ENCODE measurements at places on chromosomes 4 and X.

GRCh38 chrX:70166601-70167590 is 10.4 kb upstream of the DGAT2L6 start:
- peaks cover 2% of the 10 kb centered on the region for H3K36me3 ChIP-seq
- no peaks in the 10 kb centered on the region for H3K4me1 ChIP-seq
- no peaks in the 10 kb centered on the region for H3K27me3 ChIP-seq
- H3K27ac ChIP-seq, result no peak overlapping the region
- H3K4me3 ChIP-seq, result no peak overlapping the region

DNA sequence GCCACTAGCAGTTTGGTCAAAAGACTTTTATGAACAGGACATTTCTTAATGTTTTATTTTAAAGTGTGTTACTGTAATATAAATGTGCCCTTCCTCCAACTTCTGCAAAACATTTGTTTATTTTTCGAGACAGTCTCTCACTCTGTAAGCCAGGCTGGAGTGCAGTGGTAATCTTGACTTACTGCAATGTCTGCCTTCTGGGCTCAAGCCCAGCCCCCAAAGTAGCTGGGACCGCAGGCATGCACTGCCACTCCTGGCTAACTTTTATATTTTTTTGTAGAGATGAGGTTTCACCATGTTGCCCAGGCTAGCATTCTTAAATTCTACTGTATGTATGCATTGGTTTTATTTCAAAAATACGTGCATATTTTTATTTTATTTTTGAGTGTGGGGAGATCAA is 1201.9 kb downstream of the STIM2 start:
- H3K36me3 ChIP-seq, result no peaks in the 10 kb centered on the region
- no peak overlapping the region for H3K4me3 ChIP-seq
- no peaks in the 10 kb centered on the region for H3K4me1 ChIP-seq
- H3K27ac ChIP-seq, result no peak overlapping the region
- H3K27me3 ChIP-seq, result no peaks in the 10 kb centered on the region

- no peak overlapping the region for H3K4me3 ChIP-seq
- H3K36me3 ChIP-seq, result no peaks in the 10 kb centered on the region
- H3K27ac ChIP-seq, result no peak overlapping the region
- H3K27me3 ChIP-seq, result no peaks in the 10 kb centered on the region
Measured at GRCh38 chr4:101355767-101356702, 8.7 kb upstream of the PPP3CA start.

- H3K36me3 ChIP-seq, result no peaks in the 10 kb centered on the region
- peak; percentile 59 for DNase-seq
- peaks cover 3% of the 10 kb centered on the region for H3K4me1 ChIP-seq
- H3K27me3 ChIP-seq, result no peaks in the 10 kb centered on the region
- H3K27ac ChIP-seq, result peak overlapping the region; percentile 43
Measured at GRCh38 chrX:153726286-153727122, 1.8 kb downstream of the ABCD1 start.

GRCh38 chrX:109818976-109819375 is 85.9 kb upstream of the ACSL4 start:
- no peaks in the 10 kb centered on the region for H3K4me1 ChIP-seq
- no peaks in the 10 kb centered on the region for H3K36me3 ChIP-seq
- no peak overlapping the region for H3K27ac ChIP-seq
- no peak for DNase-seq
- no peaks in the 10 kb centered on the region for H3K27me3 ChIP-seq
- no peak overlapping the region for H3K4me3 ChIP-seq

DNA sequence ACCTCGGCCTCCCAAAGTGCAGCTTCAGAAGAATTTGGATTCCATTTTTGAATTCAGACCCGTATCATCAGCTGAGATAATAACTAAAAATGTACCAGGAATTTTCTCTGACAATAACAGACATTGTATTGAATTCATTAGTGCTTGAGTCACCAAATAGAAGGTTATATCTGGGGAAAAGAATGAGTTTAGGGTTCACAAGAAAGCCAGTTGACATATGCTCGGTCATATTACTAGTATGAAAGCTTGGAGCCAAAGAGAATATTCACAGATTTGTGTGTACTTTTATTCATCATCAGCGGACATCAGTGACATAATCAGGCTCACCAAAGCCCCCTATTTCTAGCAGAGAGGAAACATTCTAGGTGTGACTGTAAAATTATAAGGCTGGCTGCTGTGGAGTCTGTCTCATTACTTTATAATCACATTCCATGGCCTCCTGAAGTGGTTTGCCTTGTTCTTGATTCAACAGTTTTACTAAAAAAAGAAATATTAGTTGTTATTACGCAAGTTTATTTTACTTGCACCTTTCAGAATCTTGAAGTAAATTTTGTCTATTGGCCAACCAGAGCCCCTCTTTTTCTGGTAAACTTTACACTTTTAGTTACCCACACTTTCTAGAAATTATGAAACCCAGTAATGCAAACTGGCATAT is 14.6 kb upstream of the DCTD start:
- DNase-seq, result no peak
- no peak overlapping the region for H3K27ac ChIP-seq
- no peaks in the 10 kb centered on the region for H3K36me3 ChIP-seq
- no peaks in the 10 kb centered on the region for H3K4me1 ChIP-seq

GRCh38 chrX:48897157-48897624 is 377 bp downstream of the TIMM17B start:
- peaks cover 8% of the 10 kb centered on the region for H3K36me3 ChIP-seq
- peak; percentile 86 for DNase-seq
- no peaks in the 10 kb centered on the region for H3K27me3 ChIP-seq
- peak overlapping the region; percentile 78 for H3K4me3 ChIP-seq
- H3K27ac ChIP-seq, result peak overlapping the region; percentile 88

GRCh38 chrX:84729809-84730208 is 227.6 kb upstream of the HDX start:
- H3K36me3 ChIP-seq, result no peaks in the 10 kb centered on the region
- no peaks in the 10 kb centered on the region for H3K27me3 ChIP-seq
- H3K4me3 ChIP-seq, result no peak overlapping the region
- H3K4me1 ChIP-seq, result no peaks in the 10 kb centered on the region

DNA sequence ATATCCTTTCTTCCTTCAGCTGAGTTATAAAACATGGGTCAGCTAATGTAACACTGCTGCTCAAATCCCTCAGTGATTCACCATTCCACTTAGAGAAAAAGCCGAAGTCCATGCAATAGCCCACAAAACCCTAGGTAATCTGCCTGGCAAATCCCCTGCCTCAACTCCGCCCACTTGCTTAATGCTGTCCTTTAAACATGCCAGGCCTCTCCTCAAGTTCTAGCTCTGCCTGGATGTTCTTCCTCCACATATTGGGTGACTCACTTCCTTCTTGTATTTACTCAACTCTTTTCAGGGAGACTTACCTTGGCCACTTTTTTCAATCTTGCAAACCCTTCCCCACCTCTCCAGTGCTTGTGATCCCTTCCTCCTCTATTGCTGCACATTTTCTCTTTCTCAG is 89.8 kb downstream of the EMCN start:
- no peak for DNase-seq
- H3K27me3 ChIP-seq, result no peaks in the 10 kb centered on the region
- no peak overlapping the region for H3K27ac ChIP-seq
- peaks cover 10% of the 10 kb centered on the region for H3K4me1 ChIP-seq
- no peak overlapping the region for H3K4me3 ChIP-seq

GRCh38 chrX:129875669-129876068 is 30.3 kb upstream of the UTP14A start:
- H3K4me3 ChIP-seq, result no peak overlapping the region
- H3K27me3 ChIP-seq, result no peaks in the 10 kb centered on the region
- no peaks in the 10 kb centered on the region for H3K36me3 ChIP-seq
- no peaks in the 10 kb centered on the region for H3K4me1 ChIP-seq
- DNase-seq, result peak; percentile 69

- H3K4me3 ChIP-seq, result no peak overlapping the region
- H3K4me1 ChIP-seq, result peaks cover 24% of the 10 kb centered on the region
- H3K27me3 ChIP-seq, result no peaks in the 10 kb centered on the region
- H3K27ac ChIP-seq, result no peak overlapping the region
- no peaks in the 10 kb centered on the region for H3K36me3 ChIP-seq
- no peak for DNase-seq
Measured at GRCh38 chrX:119427795-119428185, 28.7 kb downstream of the SLC25A43 start.

- H3K36me3 ChIP-seq, result no peaks in the 10 kb centered on the region
- no peak overlapping the region for H3K4me3 ChIP-seq
- no peak for DNase-seq
- no peaks in the 10 kb centered on the region for H3K4me1 ChIP-seq
- no peaks in the 10 kb centered on the region for H3K27me3 ChIP-seq
Measured at GRCh38 chr4:155304375-155304774, 72.4 kb downstream of the MAP9 start.

- no peak for DNase-seq
- no peak overlapping the region for H3K27ac ChIP-seq
- H3K4me3 ChIP-seq, result no peak overlapping the region
- peaks cover 2% of the 10 kb centered on the region for H3K27me3 ChIP-seq
- no peaks in the 10 kb centered on the region for H3K4me1 ChIP-seq
Measured at GRCh38 chr4:185145572-185145971, 2.5 kb downstream of the SLC25A4 start.

- no peaks in the 10 kb centered on the region for H3K36me3 ChIP-seq
- no peak overlapping the region for H3K4me3 ChIP-seq
- no peak for DNase-seq
Measured at GRCh38 chrX:126820700-126821420, 1.3 kb downstream of the PRR32 start.

- peaks cover 2% of the 10 kb centered on the region for H3K27me3 ChIP-seq
- DNase-seq, result no peak
- H3K4me1 ChIP-seq, result no peaks in the 10 kb centered on the region
- H3K4me3 ChIP-seq, result no peak overlapping the region
- no peaks in the 10 kb centered on the region for H3K36me3 ChIP-seq
- H3K27ac ChIP-seq, result no peak overlapping the region
Measured at GRCh38 chr4:155017426-155017825, 191.0 kb upstream of the NPY2R start.

GRCh38 chrX:16172391-16172790 is 5.1 kb downstream of the MAGEB17 start:
- no peaks in the 10 kb centered on the region for H3K4me1 ChIP-seq
- no peak overlapping the region for H3K4me3 ChIP-seq
- no peaks in the 10 kb centered on the region for H3K27me3 ChIP-seq
- DNase-seq, result no peak

- H3K4me1 ChIP-seq, result no peaks in the 10 kb centered on the region
- no peak for DNase-seq
- no peaks in the 10 kb centered on the region for H3K36me3 ChIP-seq
- H3K27ac ChIP-seq, result no peak overlapping the region
- no peaks in the 10 kb centered on the region for H3K27me3 ChIP-seq
Measured at GRCh38 chr4:98937986-98938720, 9.2 kb upstream of the EIF4E start.

GRCh38 chr4:128827296-128827695 is 17.8 kb downstream of the JADE1 start:
- DNase-seq, result no peak
- H3K27ac ChIP-seq, result no peak overlapping the region
- no peaks in the 10 kb centered on the region for H3K27me3 ChIP-seq
- H3K4me1 ChIP-seq, result peaks cover 6% of the 10 kb centered on the region
- no peak overlapping the region for H3K4me3 ChIP-seq
- H3K36me3 ChIP-seq, result peaks cover 17% of the 10 kb centered on the region

- DNase-seq, result no peak
- H3K27me3 ChIP-seq, result peaks cover 10% of the 10 kb centered on the region
- no peak overlapping the region for H3K27ac ChIP-seq
- H3K4me1 ChIP-seq, result peaks cover 8% of the 10 kb centered on the region
- no peak overlapping the region for H3K4me3 ChIP-seq
- no peaks in the 10 kb centered on the region for H3K36me3 ChIP-seq
Measured at GRCh38 chrX:123188081-123188480, 4.0 kb downstream of the GRIA3 start.

DNA sequence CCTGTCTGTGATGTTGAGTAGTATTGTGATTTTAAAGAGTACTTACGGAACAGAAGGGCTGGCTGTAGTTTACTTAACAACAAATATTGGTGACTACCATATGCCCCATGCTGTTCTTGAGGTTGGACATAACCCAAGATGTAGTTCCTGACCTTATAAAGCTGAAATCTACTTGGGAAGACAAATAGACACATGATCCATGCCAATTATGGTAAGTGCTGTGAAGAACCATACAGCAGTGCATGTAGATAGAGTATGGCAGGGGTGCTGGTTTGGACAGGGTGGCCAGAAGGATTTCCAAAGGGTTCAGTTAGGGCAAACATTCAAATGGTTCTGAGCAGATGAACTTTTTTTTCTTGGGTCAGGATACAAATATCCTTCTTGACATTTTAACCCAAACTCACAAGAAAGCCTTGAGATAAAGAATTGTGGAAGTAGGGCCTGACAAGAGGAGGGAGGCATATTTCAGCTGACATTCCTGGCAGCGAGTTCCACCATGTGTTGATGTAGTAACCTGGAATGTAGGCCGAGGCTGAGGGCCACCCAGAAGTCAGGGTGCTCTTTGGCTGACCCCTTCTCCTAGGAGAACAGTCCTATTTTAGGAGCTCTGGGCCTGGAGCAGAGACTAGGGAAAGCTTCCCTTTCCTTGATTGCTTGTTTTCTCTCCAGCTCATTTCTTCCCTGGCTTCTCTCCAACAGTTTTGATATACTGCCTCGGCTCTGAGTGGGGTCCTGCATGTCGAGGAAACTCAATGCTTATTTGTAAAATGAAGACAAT is 74.2 kb downstream of the FREM3 start:
- no peak overlapping the region for H3K4me3 ChIP-seq
- no peaks in the 10 kb centered on the region for H3K4me1 ChIP-seq
- no peak for DNase-seq

GRCh38 chrX:11619441-11619840 is 46.3 kb downstream of the ARHGAP6 start:
- no peak overlapping the region for H3K4me3 ChIP-seq
- H3K27ac ChIP-seq, result no peak overlapping the region
- no peaks in the 10 kb centered on the region for H3K4me1 ChIP-seq
- no peaks in the 10 kb centered on the region for H3K27me3 ChIP-seq
- DNase-seq, result no peak

GRCh38 chrX:152575331-152575730 is 62.4 kb upstream of the GABRQ start:
- no peak overlapping the region for H3K4me3 ChIP-seq
- H3K27ac ChIP-seq, result no peak overlapping the region
- H3K27me3 ChIP-seq, result no peaks in the 10 kb centered on the region
- H3K36me3 ChIP-seq, result no peaks in the 10 kb centered on the region

DNA sequence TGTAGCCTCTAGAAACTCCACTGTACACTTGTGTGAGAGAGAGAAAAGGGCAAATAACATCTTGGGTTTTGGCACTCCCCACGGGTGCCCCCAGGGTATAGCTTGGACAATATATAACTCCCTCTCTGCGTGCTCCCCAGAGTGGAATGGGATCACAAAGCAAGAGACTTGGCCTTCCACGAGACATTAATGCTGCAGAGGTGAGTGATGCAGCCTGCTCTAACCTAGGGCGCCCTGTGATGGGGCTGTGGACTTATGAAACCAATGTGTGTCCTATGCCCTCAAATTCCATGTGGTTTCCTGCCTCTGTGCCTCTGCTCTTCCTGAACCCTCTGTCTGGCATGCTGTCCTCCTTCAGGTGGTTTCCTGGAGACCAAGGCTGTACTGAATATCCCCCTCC is 22.0 kb upstream of the FAM9C start:
- peaks cover 3% of the 10 kb centered on the region for H3K4me1 ChIP-seq
- H3K27ac ChIP-seq, result no peak overlapping the region
- no peaks in the 10 kb centered on the region for H3K27me3 ChIP-seq
- no peak overlapping the region for H3K4me3 ChIP-seq
